ENCODE measurements at places on chromosomes 5 and 9.
A peak's percentile ranks its signal among the peaks of the same experiment; 100 is the strongest.

DNA sequence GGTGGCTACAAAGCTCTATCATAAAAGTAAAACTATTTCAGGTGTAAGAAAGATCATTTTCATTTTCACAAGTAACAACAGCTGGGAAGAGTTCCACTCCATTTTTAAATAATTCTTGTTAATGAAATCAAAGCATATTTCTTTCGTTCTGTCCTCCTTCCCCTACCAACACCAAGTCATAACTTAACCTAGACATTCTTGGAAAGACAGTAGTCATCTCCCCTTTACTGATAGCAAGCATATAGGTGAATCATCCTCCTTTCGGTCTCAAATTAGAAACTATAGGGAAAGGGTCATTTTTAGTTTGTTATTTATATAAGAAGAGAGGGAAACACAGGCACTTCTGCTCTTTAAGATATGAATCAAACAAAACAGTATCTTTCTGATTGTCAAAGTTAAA lies 38.2 kb downstream of the MPDZ start:
- no peak for DNase-seq

DNA sequence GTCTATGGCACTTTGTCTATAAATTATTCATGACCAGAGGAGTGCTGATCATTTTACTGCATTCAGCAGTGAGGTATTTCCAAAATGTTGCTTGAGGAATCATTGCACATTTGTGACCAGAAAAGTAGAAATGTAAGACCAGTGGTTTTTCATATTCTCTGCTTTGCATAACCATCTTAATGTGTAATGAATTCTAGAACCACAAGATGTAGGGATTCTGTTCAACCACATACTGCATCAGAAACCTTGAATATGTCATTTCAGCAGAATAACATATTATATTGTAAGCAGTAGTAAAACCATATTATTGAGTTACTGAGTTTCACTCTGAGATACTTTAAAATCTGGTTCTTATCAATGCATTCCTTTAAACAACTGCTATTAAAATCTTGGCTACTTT lies 1243.4 kb downstream of the MAT2B start:
- no peak for DNase-seq

DNA sequence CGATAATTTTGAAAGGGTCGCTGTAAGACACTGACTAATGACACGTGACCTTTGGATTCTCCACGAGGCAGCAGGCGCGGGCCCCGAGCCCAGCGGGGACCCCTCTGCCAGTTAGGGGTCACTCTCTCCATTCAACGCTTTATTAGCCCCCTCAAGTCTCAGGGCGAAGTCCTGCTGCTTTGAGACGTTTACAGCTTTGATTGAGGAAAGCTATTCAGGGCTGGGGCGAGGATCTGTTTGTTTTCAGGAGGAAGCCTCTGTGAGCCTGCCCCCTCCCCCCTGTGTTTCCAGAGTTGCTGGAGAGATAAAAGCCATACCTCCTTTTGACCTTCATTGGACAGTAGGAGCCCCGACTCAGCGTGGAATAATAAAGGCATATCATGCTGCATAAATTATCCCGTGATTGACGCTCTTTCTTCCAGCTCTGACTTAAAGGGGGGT lies 31.4 kb upstream of the MSX2 start:
- DNase-seq: no peak

- no peak for DNase-seq
Observed at GRCh38 chr9:132239999-132240840, 78.4 kb downstream of the NTNG2 start.

DNA sequence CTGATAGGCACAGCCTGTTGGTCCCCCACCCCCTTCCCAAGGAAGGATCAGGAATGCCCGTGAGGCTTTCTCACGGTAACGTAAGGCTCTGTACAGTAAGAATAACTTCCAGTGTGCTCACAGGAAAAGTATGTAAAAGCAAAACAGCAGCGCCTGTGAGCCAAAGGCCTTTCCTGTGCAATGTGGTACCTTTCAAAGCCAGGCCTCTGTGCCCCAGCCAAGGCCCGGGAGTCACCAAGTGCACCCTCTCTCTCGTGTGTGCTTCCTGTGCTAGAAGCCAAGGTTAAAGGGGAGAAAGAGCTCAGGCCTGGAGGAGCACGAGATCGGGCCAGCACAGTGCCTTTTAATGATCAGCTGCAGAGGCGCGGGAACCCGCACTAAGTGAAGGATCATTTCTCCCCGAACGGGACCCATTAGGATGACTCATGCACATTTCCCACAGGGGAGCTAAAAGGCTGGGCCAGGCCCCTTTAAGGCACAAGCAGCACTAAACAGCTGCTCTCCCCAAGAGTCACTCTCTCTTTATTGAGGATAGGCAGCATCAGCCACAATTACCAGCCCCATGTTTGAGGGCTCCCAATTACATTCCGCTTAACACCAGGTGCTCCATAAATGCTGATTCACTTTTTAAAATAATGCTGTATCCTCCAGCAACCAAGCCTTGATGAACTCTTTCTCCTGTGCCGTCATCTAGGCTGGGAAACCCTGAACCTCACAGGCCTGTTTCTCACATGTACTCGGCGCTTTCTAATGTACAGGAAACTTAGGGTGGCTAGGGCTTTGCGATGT lies 42.8 kb downstream of the SHB start:
- DNase-seq: peak; percentile 17

DNA sequence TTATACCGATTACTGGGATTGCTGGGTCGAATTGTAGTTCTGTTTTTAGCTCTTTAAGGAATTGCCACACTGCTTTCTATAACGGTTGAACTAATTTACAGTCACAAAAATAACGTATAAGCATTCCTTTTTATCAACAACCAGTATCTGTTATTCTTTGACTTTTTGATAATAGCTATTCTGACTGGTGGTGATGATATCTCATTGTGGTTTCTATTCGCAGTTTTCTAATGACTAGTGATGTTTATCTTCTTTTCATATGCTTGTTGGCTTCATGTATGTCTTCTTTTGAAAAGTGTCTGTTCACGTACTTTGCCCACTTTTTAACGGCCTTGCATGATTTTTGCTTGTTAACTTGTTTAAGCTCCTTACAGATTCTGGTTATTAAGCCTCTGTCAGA lies 74.4 kb downstream of the FAM174A start:
- DNase-seq: no peak

- no peak for DNase-seq
Observed at GRCh38 chr5:6510973-6511372, 62.3 kb downstream of the UBE2QL1 start.

DNA sequence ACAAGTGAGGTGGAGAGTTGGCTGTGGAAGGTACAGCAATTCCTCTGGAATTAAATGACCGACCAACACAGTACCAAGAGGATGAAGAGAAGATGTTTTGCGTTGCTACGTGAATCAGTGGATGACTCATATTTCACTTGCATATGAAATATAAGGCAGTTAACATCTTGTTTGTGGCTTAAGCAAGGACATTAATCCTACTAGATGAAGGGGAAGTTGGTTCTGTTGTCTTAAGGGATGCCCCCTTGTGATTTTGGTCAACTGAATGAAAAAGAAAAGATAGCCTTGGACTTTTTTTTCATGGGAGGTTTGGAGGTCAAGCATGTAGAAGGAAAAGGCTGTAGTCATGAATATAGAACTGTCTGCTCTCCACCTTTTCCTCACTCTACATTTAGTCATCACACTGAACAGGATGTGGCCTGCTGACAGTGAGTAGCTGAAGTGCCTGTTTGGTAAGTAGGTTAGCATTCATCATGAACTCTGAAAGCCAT lies 33.9 kb downstream of the VLDLR start:
- no peak for DNase-seq

DNA sequence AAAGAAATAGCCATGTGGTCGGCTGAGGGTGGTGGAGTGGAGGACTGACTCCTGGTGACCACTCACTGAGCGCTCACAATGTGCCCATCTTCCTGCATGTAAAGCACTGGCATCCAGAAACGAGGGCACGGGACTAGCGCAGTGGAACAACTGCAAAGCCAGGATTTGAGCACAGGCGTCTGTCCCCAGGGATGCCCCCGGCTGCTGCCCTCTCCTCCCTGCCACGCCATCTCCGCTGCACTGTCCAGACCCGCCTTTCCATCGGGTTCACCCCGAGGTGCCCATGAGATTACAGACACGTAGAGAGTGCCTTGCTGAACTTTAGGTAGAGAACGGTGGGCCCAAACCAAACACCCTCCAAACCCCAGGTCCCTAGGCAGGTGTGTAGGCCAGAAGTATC lies 44.7 kb downstream of the PRRT1B start:
- no peak for DNase-seq

GRCh38 chr5:139374909-139375308 lies 8.2 kb downstream of the SLC23A1 start:
- DNase-seq: no peak

DNA sequence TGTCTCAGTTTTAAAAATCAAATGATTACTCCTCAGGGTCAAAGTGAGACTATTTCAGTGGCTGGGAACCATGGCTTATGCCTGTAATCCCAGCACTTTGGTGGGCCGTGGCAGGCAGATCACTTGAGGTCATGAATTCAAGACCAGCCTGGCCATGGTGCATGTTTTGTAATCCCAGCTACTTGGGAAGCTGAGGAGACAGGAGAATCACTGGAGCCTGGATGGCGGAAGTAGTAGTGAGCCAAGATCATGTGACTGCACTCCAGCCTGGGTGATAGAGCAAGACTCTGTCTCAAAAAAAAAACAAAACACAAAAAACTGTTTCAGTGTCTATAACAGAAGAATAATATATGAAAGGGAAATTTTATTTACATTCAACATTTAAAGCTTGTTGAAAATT lies 182.9 kb downstream of the ARHGEF28 start:
- DNase-seq: no peak

DNA sequence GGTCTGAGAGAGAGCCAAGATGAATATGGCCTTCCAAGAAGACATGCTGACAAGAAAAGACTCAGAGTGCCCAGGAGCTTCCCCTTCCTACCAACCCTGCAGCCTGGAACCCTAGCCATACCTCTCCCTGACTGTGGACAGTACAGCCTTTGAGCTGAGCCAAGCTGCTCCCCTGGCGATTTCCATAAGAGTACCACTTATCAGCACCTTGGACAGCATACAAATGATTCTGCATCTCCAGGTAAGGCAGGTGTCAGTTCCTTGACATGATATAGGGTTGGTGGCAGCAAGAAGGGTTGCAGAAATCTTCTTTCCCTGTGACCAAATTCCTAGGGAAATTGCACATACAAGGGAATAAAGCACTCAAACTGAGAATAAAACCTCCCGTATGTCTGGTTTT lies 58.3 kb downstream of the MFAP3 start:
- no peak for DNase-seq

DNA sequence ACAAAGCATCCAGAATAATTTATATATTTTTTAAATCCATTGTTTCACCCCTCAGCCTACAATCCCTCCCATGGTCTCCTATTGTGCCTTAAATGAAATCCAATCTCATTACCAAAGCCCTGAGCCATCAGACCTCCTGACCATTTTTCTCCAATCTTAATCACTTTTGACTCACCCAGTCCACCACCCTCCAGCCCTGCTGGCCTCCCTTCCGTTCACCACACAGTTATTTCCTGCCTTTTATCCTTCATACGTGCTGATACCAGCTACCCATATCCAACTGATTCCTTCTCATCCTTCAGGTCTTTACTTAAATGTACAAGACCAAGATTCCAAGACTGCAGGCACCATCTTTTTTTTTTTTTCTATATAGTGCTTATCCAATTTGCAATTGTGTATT lies 1026.7 kb upstream of the DMAC1 start:
- no peak for DNase-seq

- DNase-seq: no peak
Observed at GRCh38 chr9:33125461-33125860, 41.7 kb downstream of the B4GALT1 start.

GRCh38 chr9:85332487-85332886 lies 409.3 kb downstream of the AGTPBP1 start:
- DNase-seq: peak; percentile 23

DNA sequence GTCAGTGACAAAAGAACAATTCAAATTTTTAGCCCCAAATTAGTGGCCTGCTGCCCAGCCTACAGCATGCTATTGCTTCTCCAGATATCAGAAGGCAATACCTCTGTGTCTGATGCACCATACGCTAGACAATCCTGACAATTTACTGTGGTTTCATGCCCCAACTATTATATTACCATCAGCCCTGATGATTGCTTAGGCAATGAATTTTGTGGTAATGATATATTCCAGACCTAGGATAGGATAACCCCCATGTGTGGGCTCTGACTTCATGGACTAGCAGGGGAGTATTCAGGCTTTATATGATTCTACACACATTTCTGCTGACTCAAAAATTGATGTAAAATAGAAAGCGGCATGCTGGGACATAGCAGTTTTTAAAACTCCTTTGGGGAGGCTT lies 168.7 kb upstream of the FST start:
- no peak for DNase-seq

GRCh38 chr5:149118463-149118862 lies 22.8 kb upstream of the ABLIM3 start:
- no peak for DNase-seq

DNA sequence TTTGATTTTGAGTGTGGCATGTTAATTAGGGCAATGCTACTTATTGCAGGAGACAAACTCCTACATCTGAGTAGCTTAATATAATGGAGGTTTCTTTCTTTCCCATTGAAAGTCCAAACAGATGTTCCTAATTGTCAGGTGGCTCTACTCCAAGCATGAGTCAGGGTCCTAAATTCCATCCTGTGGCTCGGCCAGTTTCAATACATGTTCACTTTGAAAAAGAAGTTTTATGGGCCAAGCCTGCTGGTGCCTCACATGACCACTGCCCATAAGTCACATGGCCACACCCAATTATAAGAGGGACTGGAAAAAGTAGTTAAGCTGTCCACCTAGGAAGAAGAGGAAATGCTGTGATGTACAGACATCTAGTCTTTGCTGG lies 170.4 kb downstream of the ARRDC3 start:
- no peak for DNase-seq

DNA sequence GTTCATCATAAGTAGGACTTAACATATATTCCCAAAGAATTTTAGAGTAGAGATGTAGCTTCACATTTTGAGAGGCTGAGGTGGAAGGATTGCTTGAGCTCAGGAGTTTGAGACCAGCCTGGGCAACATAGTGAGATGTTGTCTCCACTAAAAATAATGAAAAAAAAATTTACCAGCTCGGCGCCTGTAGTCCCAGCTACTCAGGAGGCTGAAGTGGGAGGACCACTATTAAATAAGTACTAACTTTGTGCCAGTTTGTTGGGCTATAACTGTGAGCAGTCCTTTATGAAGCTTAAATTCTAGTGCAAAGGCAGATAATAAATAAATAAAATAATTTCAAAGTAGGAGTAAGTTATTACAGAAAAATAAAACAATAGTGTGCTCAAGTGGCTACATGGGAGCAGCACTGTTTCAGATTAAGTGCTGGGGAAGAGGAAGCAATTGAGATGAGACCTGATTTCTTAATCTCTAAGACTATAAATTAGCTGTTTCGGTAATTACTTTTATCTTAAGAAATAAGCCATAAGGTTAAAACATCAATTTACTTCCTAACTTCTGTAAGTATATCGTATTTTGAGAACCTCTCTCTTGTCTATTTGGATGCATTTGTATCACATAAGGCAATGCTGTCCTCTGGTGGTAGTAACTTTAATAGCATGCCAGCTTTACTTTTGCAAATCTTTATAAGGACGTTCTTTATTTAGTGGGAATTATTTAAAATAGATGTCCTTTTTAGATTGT lies 98.9 kb downstream of the CSNK1G3 start:
- DNase-seq: peak; percentile 55

- DNase-seq: no peak
Observed at GRCh38 chr9:107309271-107309670, 26.2 kb downstream of the RAD23B start.

Measured in Calu3 (cell line).